Activated CD8-positive, alpha-beta memory T cell treated with anti-CD3 and anti-CD28 coated beads, Interleukin-2, amount 10 ng/mL, durations not matched to agents 7 days and 5 days (primary cell): ENCODE measurements at places on chromosomes 13 and 19.

DNA sequence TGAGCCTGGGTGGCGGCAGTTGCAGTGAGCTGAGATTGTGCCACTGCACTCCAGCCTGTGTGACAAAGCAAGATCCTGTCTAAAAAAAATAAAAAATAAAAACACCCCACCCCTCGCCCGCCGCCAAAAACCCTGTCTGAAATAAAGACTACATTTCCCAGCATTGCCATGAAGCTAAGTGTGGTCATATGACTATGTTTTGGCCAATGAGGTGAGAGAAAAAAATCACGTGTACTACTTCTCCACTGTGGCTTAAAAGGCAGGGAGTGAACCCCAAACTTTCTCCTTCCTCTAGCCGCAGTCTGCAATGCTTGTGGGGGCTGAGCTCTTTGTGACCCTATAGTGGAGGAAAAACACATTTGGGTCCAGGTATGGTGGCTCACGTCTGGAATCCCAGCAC is 54.9 kb downstream of the COLGALT1 start:
- H3K4me1 ChIP-seq = peaks cover 7% of the 10 kb centered on the region
- H3K27ac ChIP-seq = no peak overlapping the region
- no peak overlapping the region for H3K4me3 ChIP-seq
- no peaks in the 10 kb centered on the region for H3K36me3 ChIP-seq

GRCh38 chr19:42069619-42070351 is at the start of gene GRIK5:
Gene GRIK5 (minus strand): TSS chr19:42070206. CDS start chr19:42065770, 4,436 bp downstream.
- no peaks in the 10 kb centered on the region for H3K36me3 ChIP-seq
- DNase-seq = no peak
- H3K27me3 ChIP-seq = peaks cover 5% of the 10 kb centered on the region
- H3K4me3 ChIP-seq = no peak within 1 kb of the TSS
- H3K4me1 ChIP-seq = peaks cover 6% of the 10 kb centered on the region

GRCh38 chr13:108304170-108305016 is 34.9 kb downstream of the TNFSF13B start:
- H3K4me3 ChIP-seq = no peak overlapping the region
- H3K36me3 ChIP-seq = peaks cover 6% of the 10 kb centered on the region
- DNase-seq = no peak
- no peak overlapping the region for H3K27ac ChIP-seq
- no peaks in the 10 kb centered on the region for H3K27me3 ChIP-seq
- H3K4me1 ChIP-seq = peaks cover 3% of the 10 kb centered on the region

- no peaks in the 10 kb centered on the region for H3K27me3 ChIP-seq
- H3K4me1 ChIP-seq = no peaks in the 10 kb centered on the region
- DNase-seq = no peak
- H3K4me3 ChIP-seq = no peak overlapping the region
Observed at GRCh38 chr19:38162632-38163031, 61.4 kb downstream of the DPF1 start.

GRCh38 chr19:39199025-39199424 is 2.3 kb downstream of the NCCRP1 start:
- H3K27me3 ChIP-seq = peaks cover 78% of the 10 kb centered on the region
- H3K4me1 ChIP-seq = peaks cover 13% of the 10 kb centered on the region
- no peak overlapping the region for H3K27ac ChIP-seq

DNA sequence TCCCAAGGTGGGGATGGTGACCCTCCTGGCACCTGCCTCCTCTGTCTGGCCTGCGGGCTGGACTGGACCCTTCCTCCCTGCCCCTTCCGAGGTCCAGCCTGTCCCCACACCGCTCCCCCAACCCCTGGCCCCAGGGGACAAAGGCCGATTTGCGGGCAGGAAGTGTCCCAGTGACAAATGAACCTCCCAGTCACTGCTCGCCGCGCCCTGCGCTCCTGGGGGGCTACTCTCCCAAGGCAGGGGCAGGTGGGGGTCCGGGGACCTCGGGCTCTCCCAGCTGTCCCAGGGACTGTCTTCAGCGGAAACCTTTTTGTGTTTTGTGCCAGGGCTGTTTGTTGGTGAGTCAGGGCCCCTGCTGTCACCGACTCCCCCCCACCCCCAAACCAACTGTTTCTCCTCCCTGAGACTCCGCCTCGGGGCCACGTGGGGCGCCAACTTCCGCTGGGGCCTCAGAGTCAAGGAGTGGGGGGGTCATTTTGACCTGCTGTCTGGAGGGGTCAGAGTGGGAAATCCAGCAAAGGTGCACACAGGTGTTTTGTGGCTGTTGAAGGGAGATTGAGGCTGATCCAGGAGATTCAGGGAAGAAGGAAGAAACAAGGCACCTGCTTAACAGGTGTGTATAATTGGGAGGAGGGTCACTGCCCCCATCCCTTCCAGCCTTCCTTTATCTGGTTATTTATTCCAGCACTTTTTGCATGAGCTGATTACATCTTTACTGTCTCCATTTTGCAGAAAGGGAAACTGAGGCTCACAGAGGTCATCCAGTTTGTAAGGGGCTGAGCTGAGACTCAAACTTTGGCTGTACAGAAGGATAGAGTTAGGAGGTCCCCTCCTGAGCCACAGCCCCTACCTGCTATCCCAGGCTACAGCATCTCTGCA is 831 bp downstream of the PGPEP1 start:
- H3K4me1 ChIP-seq = peaks cover 17% of the 10 kb centered on the region
- H3K4me3 ChIP-seq = peak overlapping the region; percentile 72
- DNase-seq = peak; percentile 85
- peaks cover 5% of the 10 kb centered on the region for H3K36me3 ChIP-seq

- H3K27ac ChIP-seq = peak overlapping the region; percentile 48
- no peak for DNase-seq
- H3K4me1 ChIP-seq = peaks cover 40% of the 10 kb centered on the region
- H3K27me3 ChIP-seq = no peaks in the 10 kb centered on the region
Observed at GRCh38 chr19:44958090-44958489, 2.9 kb downstream of the CLPTM1 start.

GRCh38 chr13:33992881-33993336 is 175.0 kb downstream of the RFC3 start:
- no peak overlapping the region for H3K27ac ChIP-seq
- DNase-seq = no peak
- H3K27me3 ChIP-seq = no peaks in the 10 kb centered on the region
- no peak overlapping the region for H3K4me3 ChIP-seq
- H3K4me1 ChIP-seq = no peaks in the 10 kb centered on the region

- no peaks in the 10 kb centered on the region for H3K27me3 ChIP-seq
- no peak overlapping the region for H3K4me3 ChIP-seq
Observed at GRCh38 chr13:84129966-84130365, 247.7 kb upstream of the SLITRK1 start.

GRCh38 chr13:39016787-39017186 is 21.1 kb downstream of the PROSER1 start:
- peak; percentile 60 for DNase-seq
- H3K4me3 ChIP-seq = no peak overlapping the region
- H3K4me1 ChIP-seq = peaks cover 21% of the 10 kb centered on the region
- no peaks in the 10 kb centered on the region for H3K27me3 ChIP-seq
- H3K36me3 ChIP-seq = peaks cover 56% of the 10 kb centered on the region

- H3K27ac ChIP-seq = peak overlapping the region; percentile 84
- no peaks in the 10 kb centered on the region for H3K36me3 ChIP-seq
- peak overlapping the region; percentile 48 for H3K4me3 ChIP-seq
- H3K4me1 ChIP-seq = peaks cover 45% of the 10 kb centered on the region
- H3K27me3 ChIP-seq = peaks cover 14% of the 10 kb centered on the region
- DNase-seq = peak; percentile 89
Observed at GRCh38 chr13:31045286-31046081, 113.0 kb downstream of the TEX26 start.

GRCh38 chr13:28755546-28755870 is 36.7 kb upstream of the SLC46A3 start:
- no peaks in the 10 kb centered on the region for H3K27me3 ChIP-seq
- H3K36me3 ChIP-seq = peaks cover 4% of the 10 kb centered on the region
- H3K4me1 ChIP-seq = peaks cover 19% of the 10 kb centered on the region
- no peak overlapping the region for H3K4me3 ChIP-seq
- no peak for DNase-seq

DNA sequence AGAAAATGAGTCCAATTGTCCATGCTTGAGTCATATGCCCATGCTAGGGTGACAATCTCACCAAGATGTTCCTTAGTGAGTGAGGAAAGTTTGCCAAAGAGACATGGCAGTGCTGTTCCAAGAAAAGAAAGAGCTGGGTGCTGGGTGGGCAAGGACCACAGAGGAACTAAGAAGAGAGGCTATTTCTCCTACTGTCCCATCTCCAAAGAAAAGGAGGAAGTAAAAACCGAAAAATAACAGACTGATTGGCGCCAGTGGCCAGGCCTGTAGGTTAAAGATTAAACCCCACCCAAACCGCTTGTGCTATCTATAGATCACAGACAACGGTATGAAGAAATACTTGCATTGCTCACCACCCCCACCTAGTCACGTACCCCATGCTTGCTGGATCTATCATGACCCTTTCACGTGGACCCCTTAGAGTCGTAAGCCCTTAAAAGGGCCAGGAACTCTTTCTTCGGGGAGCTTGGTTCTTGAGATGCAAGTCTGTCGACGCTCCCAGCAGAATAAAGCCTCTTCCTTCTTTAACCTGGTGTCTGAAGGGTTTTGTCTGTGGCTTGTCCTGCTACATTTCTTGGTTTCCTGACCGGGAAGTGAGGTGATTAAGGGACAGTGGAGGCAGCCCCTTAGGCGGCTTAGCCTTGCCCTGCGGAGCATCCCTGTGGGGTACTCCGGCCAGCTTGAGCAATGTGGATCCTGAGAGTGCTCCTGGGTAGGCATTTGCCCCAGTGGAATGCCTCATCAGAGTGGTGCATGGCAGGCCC is 606.5 kb downstream of the UQCRFS1 start:
- H3K36me3 ChIP-seq = no peaks in the 10 kb centered on the region
- no peaks in the 10 kb centered on the region for H3K4me1 ChIP-seq
- H3K27ac ChIP-seq = no peak overlapping the region

GRCh38 chr13:41017159-41017558 is 2.0 kb downstream of the ELF1 start:
- H3K27ac ChIP-seq = peak overlapping the region; percentile 94
- H3K4me1 ChIP-seq = peaks cover 55% of the 10 kb centered on the region
- H3K36me3 ChIP-seq = peaks cover 39% of the 10 kb centered on the region
- H3K4me3 ChIP-seq = peak overlapping the region; percentile 90
- peak; percentile 64 for DNase-seq

- H3K36me3 ChIP-seq = no peaks in the 10 kb centered on the region
- no peak overlapping the region for H3K4me3 ChIP-seq
- peaks cover 14% of the 10 kb centered on the region for H3K4me1 ChIP-seq
- no peaks in the 10 kb centered on the region for H3K27me3 ChIP-seq
- DNase-seq = no peak
Observed at GRCh38 chr13:46617885-46618284, 64.9 kb downstream of the LRCH1 start.

DNA sequence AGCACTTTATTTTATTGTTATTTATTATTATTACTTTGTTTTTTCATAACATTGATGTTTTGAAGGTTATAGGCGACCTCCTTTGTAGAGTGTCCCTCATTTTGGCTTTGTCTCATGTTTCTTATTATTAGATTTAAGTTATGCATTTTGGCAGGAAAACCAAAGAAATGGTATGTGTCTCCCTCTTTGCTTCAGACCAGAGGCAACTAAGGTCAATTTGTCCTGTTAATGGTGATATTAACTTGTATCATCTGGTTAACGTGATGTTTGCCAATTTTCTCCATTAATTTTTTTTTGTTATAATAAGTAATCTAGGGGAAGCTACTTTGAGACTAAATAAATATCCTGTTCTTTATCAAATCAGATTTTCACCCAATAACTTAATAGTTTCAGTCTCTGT is 3.8 kb upstream of the TMEM91 start:
- no peak overlapping the region for H3K27ac ChIP-seq
- no peak for DNase-seq
- H3K27me3 ChIP-seq = no peaks in the 10 kb centered on the region
- peaks cover 3% of the 10 kb centered on the region for H3K36me3 ChIP-seq
- H3K4me3 ChIP-seq = no peak overlapping the region
- H3K4me1 ChIP-seq = peaks cover 14% of the 10 kb centered on the region

DNA sequence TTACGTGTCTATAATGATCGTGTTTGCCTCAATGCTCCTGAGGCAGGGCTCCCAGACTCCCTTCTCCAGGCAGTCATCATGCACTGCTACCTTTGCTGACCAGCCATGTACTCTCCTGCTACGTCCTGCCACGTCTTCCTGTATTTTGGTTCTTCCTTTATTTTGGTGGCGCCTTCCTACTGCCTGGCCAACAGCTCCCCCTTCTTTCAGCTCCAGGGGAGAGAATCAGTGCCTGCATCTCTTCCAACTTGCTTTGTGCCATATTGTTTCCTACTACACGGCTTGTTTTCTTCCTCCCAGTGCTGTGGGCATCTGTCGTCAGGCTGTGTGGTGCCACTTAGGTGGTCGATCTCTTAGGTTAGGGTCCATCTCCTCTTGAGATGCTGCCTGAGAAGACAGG is 96.2 kb downstream of the FGF9 start:
- H3K4me1 ChIP-seq = no peaks in the 10 kb centered on the region
- H3K27me3 ChIP-seq = peaks cover 16% of the 10 kb centered on the region
- no peak overlapping the region for H3K4me3 ChIP-seq
- H3K36me3 ChIP-seq = no peaks in the 10 kb centered on the region
- no peak overlapping the region for H3K27ac ChIP-seq
- no peak for DNase-seq

GRCh38 chr13:40231311-40231710 is 435.1 kb downstream of the FOXO1 start:
- H3K4me3 ChIP-seq = no peak overlapping the region
- no peak overlapping the region for H3K27ac ChIP-seq
- no peaks in the 10 kb centered on the region for H3K27me3 ChIP-seq
- no peaks in the 10 kb centered on the region for H3K36me3 ChIP-seq
- peaks cover 8% of the 10 kb centered on the region for H3K4me1 ChIP-seq

GRCh38 chr19:50820549-50821247 is 2.9 kb downstream of the KLK1 start:
- DNase-seq = no peak
- H3K27me3 ChIP-seq = peaks cover 42% of the 10 kb centered on the region
- H3K36me3 ChIP-seq = no peaks in the 10 kb centered on the region

GRCh38 chr13:24148414-24149235 is 11.9 kb upstream of the SPATA13 start:
- DNase-seq = no peak
- H3K4me1 ChIP-seq = peaks cover 1% of the 10 kb centered on the region
- no peak overlapping the region for H3K4me3 ChIP-seq
- peaks cover 23% of the 10 kb centered on the region for H3K27me3 ChIP-seq
- no peak overlapping the region for H3K27ac ChIP-seq

- peak overlapping the region; percentile 83 for H3K27ac ChIP-seq
- no peak overlapping the region for H3K4me3 ChIP-seq
- H3K4me1 ChIP-seq = peaks cover 47% of the 10 kb centered on the region
- H3K27me3 ChIP-seq = no peaks in the 10 kb centered on the region
Observed at GRCh38 chr19:46610851-46611770, 10.0 kb downstream of the CALM3 start.

GRCh38 chr19:49832556-49832955 is 14.5 kb downstream of the MED25 start:
- no peak overlapping the region for H3K4me3 ChIP-seq
- no peak for DNase-seq
- H3K36me3 ChIP-seq = peaks cover 27% of the 10 kb centered on the region
- peaks cover 24% of the 10 kb centered on the region for H3K4me1 ChIP-seq

- H3K4me3 ChIP-seq = no peak overlapping the region
- H3K27me3 ChIP-seq = no peaks in the 10 kb centered on the region
- H3K36me3 ChIP-seq = peaks cover 9% of the 10 kb centered on the region
- no peaks in the 10 kb centered on the region for H3K4me1 ChIP-seq
- no peak for DNase-seq
Observed at GRCh38 chr13:95756072-95756471, 79.1 kb downstream of the DNAJC3 start.

DNA sequence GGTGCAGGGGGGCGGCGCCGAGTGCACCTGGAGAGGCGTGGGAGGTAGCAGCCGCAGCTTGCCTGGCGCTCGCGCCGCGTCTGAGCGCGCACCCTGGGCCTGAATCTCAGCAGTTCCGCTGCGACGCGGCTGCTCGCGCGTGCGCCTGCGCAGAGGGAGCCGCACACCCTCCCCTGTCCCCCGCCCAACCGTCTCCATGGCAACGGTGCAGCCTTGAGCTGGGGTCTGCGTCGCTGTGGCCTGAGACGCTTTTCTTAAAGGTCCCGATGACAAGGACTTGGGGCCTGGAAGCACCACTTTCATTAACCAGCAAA is at the start of gene PNMA8B:
TSS of gene PNMA8B (minus strand) at position 82 of the 314 bp plus-strand sequence. CDS start 402 bp downstream, outside the sequence.
- peaks cover 79% of the 10 kb centered on the region for H3K27me3 ChIP-seq
- DNase-seq = no peak
- no peaks in the 10 kb centered on the region for H3K36me3 ChIP-seq
- H3K27ac ChIP-seq = no peak within 1 kb of the TSS
- peaks cover 8% of the 10 kb centered on the region for H3K4me1 ChIP-seq
